ENCODE measurements at places on chromosomes 6 and 20.

DNA sequence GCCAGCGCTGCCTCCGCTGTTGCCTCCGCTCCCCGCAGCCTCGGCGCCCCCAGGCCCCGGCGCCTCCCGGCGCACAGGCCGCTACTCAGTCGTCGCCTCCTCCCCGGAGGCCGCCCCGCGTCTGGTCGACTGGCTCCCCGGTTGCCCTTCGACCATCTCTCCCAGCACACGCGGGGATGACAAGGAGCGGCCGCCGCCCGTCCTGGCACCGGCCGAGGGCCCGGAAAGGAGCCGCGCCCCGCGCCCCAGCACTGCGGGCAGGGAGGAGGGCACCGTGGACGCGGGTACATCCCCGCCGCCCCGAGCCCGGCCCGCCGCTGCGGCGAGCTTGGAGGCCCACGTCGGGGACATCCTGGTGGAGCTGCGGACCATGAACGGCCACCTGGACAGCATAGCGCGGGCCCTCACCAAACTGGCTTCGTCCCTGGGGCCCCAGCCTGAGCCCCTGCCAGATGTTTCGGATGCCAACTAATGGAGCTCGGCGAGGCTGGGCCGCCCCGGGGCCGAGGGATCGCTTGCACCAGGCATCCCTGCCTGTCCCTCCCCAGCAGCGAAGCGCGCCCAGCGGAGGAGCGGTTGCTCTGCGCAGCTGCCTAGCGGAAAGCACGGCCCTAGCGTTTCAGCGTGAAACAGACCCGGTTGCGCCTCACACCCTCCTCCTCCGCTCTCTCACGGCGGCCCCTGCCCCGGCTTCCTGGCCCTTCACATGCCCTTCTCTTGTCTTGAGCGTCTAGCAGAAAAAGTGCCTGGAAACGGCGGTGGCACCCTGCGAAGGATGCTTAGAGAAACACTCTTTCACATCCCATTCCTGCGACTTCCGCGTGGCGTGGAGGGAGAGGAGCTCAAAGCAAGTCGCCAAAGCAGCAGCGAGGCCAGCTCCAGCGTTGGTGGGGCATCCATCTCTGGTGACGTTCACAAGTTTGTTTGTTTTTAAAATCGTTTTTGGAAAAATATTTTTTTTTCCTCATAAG is 285.8 kb upstream of the SUPT3H start:
- no peak for DNase-seq

- DNase-seq, result no peak
Measured at GRCh38 chr6:148445116-148445515, 102.5 kb downstream of the SASH1 start.

DNA sequence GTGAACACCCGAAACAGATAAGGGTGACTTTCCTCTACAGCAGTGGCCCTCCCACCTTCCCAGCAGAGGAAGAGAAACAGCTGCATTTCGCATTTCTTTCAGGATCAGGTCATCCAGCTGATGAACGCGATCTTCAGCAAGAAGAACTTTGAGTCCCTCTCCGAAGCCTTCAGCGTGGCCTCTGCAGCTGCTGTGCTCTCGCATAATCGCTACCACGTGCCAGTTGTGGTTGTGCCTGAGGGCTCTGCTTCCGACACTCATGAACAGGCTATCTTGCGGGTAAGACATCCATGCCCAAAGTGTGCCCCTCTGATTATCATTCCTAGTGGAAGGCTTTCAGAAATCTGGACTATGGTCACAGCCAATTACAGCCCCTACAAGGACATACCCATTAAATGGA is 27.8 kb upstream of the MROH8 start:
- DNase-seq, result no peak

- DNase-seq, result no peak
Measured at GRCh38 chr6:155271145-155271544, 7.3 kb downstream of the CLDN20 start.

- DNase-seq, result peak; percentile 2
Measured at GRCh38 chr6:167660944-167661551, 165.7 kb upstream of the AFDN start.

DNA sequence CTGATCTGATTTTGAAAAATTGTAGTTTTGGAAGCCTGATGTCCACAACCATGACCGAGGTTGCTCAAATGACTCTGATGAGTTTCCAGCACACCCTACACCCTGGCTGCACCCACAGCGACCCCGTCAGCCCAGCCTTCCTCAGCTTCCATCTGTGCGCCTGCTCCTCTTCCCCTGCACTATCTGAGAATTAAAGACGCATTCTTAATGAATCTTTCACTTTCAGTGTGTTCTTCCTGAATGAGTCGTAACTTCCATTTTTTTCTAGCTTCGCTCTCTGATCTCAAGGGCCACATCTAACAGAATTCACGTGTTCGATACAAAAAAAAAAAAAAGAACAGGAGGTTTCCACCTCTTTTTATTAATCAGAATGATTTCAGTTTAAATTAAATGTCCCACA is 21.3 kb upstream of the RREB1 start:
- DNase-seq, result peak; percentile 19

DNA sequence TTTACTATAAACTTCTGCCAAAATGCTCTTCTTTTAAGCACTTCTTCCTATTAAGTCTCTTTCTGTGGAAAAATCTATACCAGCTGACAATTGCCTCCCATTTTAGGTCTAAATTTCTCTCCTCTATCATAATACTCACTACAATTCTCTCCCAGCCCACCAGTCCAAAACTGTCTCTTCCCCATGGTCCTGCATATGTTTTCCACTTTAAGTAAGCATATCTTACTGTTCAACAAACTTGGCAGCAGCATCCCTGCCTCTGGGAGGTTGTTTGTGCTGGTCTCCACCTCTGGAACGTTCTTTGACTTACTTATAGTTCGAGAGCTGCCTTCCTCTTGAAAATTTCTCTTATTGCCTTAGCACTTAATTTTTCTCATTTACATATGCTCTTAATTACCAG is 180.5 kb downstream of the COL12A1 start:
- no peak for DNase-seq

DNA sequence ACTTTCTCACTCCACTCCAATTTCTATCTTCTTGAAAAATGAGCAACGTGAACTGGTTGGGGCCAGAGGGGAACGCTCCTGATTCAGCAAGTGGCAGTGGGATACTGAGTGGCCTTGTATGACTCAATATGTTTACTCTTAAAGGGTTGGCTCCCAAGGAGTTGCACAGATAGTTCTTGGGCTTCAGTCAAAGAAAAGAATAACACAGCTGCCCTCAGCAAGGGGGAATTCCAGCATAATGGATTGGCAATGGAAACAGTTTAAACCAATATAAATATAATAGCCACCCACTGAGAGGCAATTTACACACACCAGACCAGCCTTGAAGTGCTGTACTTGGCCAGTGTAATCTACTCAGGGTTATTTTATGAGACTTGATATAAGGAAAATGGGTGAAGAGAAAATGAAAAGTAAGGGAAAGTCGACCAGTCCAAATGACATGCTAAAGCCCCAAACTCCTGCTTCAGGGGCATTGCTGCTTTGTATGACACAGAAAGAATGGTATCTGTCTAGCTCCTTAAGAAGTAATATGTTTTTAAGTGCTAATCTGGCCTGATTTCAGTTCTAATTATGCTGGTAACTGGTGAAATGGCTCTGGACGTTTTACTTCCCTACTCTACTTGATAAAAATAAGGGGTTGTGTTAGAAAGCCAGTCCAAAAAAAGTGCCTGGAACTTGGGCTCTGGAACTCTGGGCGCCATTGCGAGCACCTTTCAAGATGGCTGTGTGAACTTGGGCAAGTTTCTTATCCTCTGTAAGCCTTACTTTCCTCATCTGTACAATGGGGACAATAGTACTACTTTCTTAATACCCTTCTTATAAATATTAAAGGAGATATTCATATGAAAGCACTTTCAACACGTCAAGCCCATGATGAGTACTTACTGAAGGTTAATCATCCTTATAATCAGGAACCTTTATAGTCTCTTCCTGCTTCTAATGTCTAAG is 712.9 kb upstream of the MAP3K7 start:
- no peak for DNase-seq

DNA sequence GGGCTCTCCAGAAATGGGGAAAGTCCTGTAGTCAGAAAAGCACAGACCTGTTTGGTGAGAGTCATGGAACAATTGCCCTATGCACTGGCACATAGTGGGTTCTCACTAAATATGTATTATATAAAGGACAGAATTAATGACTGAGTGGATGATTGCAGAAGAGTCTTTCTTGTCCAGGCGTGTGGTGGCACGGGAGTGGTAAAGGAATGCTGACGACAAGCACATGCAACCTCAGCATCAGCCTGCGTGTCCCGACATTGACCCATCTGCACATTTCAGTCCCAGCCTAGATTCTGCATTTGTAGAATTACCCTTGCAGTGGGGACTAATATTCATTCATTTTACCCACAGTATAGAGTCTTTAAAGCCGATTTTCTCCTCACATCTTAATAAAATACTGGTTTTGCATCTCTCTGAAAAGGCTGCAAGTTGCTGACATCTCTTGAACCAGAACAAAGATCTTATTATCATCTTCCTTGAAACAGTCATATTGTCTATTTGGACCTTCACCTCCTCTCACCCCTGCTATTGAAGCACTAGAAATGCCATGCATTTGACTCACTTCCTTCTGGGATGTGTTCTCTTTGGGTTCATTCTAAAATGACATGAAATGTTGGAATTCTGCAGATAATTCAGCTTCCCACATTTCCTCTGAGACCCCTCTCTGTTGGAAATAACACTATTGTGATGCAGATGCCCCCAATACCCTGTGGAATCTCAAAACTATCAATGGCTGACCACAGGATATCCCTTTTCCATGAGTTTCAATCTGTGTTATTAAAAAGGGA is 883.6 kb upstream of the FLRT3 start:
- no peak for DNase-seq

Measured in RKO (cell line).